Activated T-helper 1 cell treated with anti-CD3 and anti-CD28 coated beads, Interleukin-2, amount 50 U/mL, for 16 hours (primary cell): ENCODE measurements at places on chromosomes 2 and 18.

- DNase-seq: no peak
These were observed 6.9 kb upstream of the ZFAND2B start for GRCh38 chr2:219199470-219200211.

DNA sequence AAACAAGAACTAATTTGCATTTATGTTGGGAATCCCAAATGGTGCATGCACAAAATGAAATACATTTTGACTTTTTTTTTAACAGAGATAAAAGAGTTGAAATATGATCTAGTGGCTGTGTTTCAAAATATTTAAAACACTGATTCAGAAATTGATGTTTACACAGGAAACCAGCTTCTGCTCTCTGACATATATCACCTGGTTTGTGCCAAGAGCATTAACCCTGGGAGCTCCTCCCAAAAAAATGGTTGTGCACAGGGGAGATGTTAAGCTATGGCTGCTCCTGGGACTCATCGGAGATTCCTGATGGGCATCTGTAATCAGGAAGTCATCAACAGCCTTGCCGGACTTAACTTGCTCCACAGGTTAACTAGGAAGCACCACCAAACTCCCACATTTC lies 65.2 kb upstream of the MAL start:
- no peak for DNase-seq

- no peak for DNase-seq
These were observed 41.0 kb downstream of the NPC1 start for GRCh38 chr18:23545247-23545789.

DNA sequence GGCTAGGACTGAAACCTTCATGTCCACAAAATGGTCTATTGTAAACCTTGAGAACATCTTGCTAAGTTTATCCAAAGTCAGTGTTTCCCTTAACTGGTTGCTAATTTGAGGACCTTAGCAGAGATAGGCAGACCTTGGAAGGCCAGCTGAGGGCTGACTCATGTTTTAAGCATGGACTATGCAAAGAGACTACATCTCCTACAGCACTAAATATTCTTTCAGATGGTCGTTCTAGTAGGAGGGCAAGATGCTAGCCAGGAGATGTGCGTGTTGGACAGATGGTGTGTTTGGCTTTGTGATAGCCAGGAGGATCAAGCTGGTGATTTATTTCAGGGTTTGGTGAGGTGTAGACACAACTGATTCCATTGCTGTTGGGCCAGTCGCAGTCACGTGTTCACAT lies 75.8 kb downstream of the NRP2 start:
- no peak for DNase-seq

GRCh38 chr2:28929581-28929980 lies 35.1 kb downstream of the WDR43 start:
- DNase-seq: no peak
